ENCODE measurements at places on chromosomes 13 and 19.
A peak's percentile ranks its signal among the peaks of the same experiment; 100 is the strongest.

DNA sequence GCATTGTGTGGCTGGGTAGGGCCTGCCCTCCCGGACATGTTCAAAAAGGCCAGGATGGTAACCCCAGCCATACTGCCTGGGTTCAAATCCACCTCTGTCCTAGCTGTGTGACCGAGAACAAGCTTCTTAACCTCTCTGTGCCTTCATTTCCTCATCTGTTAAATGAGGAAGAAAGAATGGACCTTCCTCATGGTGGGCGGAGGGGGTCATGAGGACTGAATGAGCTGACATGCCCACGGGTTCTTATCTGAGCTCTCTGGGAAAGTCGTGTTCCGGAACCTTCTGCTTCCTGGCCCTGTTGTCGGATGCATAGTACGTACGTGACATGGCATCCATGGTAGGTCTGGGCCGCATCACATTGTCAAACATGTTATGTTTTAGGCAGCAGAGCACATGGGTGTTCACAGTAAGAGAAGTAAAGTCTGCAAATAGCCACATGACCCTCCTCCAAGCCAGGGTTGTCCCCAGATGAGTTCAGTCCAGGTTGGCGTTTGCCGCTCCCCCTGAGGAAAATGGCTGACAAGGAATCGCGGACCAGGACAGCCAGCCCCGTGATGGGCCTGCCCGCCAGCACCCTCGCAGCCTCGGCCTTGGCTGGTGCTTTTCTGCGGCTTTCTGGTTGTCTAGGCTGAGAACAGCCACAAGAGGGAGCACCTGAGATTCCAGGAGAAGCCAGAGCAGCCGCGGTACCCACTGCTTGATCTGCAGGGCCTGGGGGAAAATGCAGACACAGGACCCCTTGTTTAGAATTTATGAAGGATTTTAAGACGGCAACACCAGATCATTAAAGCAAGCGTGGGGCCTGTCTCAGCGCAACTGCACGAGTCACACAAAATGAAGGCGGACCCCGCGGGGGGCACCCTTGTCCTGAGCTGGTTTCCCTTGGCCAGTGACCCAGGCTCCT, 2.4 kb upstream of the NTN5 start:
- peak; percentile 91 for DNase-seq

DNA sequence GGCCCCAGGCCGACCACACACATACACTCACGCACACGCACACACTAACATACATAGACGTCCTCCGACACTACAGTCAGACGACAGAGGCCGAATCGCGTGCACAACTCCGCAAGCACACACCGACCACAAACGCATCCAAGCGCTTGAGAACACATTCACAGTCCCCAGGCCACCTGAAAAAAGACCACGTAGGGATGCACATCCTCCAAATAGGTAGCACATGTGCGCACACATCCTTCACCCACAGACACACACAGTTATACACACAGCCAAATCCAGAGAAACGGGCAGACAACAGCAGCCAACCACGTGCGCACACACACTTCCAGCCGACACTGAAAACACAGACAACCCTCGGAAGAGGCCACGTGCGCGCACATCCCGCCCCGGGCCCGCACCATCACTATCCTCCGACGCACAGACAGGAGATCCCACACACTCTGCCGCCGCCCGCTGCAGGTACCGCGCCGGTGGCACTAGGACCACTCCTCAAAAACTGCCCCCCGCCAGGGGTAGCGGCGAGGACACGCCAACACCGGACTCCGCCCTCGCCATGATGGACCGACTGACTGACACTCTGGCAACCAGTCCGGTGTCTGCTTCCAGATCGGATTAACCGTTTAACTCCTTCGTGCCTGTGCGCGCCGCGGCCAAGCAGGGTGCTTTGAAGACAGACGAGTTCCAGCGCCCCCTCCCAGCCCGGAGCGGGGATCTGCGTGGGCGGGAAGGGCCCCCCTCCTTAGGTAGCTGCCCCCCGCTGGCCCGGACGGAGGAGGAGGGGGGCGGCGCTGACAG, 493 bp upstream of the PDE4A start:
- DNase-seq, result peak; percentile 96

- DNase-seq, result no peak
Measured at GRCh38 chr13:75123428-75123827, 358.5 kb downstream of the TBC1D4 start.

DNA sequence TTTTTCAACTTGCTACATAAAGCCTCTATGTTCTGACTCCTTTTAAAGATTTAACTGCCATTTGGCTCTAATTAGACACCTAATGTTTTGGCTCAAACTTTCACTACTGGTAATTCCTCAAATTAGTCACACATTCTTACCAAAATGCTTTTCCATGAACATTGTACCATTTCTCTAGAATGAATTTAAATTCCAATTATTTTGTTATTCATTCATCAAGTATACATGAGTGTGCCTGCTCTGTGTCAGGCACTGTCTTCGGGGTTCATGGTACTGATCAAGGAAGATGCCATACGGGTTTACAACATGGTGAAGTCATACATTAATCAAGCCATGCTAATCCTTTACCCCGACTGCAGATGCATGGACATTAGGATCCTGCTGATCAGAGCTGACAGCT, 69.1 kb upstream of the POSTN start:
- DNase-seq, result no peak

DNA sequence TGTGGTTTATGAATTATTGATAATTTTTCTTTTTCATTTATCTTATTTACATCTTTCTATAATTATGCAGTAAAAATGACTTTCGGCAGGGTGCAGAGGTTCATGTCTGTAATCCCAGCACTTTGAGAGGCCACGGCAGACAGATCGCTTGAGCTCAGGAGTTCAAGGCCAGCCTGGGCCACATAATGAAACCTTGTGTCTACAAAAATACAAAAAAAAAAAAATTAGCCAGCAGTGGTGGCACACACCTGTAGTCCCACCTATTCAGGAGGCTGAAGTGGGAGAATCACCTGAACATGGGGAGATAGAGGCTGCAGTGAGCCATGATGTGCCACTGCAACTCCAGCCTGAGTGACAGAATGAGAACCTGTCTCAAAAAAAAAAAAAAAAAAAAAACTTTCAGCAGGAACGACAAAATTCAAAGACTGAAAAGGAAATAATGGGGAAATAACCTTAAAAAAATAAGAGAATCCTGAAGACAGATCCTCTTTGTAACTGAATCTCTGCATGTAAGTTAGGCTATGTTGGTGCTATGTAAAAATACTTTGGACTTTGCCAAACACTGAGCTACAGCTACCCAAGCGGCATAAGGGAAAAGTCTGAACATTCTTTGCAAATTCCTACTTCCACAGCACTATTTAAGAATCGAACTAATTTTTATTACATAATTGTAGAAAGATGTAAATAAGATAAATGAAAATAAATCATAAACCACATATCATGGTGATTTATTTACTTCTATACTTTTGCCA, 36.7 kb upstream of the WDFY2 start:
- DNase-seq, result no peak

GRCh38 chr19:3285647-3286176, 61.3 kb downstream of the CELF5 start:
- no peak for DNase-seq

DNA sequence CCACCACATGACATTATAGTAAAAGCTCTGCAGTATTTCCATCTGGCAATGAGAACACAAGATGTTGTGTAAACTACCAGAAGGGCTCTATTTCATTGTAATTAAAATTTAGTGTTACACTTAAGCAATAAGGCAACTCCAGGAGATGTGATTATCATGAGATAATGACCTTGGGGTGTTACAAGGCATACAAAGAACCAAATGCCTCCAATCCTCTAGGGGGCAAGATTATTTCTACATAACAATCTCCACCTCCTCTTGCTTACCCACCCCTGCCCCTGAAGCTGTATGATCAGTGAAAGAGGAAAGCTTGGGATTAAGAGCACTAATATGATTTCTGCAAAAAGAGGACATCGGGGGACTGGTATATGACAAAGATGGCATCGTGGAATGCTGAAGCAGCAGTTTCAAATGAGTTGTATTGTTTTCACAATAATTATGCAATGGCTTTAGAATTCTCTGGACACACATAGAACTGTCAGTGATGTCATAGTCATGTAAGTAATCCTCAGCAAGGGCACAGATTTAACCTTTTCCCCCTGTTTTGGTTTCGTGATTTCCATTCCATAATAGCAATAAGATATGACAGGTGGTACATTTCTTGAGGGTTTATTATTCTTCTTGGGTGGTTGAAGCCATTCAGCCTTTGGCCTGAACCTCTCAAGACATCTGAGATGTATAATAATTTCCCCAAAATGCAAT, 295.3 kb downstream of the MZT1 start:
- DNase-seq, result peak; percentile 88

- no peak for DNase-seq
Measured at GRCh38 chr13:109140054-109140453, 510.6 kb downstream of the MYO16 start.

GRCh38 chr19:51905206-51905605, 389 bp upstream of the ZNF649 start:
- no peak for DNase-seq

DNA sequence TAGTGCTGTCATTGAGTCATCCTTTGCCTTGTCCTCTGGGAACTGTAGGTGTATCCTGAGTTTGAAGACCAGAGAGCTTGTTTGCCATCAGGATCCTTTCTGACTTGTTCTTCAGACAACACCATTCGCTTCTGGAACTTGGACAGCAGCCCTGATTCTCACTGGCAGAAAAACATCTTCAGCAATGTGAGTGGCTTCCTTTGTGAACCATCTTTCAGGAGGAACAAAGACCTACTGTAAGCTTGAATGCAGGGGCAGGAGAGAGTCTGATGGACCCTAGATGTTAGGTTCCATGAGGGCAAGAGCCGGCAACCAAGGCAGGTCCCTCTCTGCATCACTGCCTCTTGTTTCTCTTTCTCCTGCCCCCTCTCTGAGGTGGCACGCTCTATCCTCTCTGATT, 26.7 kb downstream of the WDR62 start:
- DNase-seq, result no peak

DNA sequence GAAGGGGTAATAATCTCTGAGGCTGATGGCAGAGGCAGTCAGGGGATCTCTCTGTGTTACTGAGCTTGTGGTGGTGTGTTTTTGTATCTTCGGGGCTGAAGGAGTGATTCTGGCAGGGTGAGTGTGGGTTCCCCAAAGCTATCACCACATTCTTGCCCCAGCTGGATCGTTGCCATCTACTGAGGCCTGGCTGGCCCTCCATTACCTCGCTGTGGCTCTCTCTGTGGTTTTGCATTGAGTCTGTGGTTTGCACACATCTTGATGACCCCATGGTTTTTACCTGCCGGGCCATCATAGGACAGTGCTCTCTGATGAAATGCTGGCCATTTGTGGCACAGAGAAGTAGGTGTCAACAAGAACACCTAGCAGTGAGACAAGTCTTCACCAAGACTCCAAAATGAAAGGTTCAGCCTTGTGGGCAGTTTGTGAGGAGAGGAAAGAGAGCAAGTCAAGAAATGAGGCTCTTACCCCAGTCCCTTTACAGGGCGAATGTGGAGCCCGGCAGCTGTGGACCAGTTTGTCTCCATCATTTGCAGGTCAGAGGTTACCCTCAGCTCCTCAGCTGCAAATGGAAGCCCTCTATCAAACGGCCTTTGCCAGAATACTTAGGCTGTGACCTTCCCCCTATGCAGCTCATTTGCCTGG, 69.0 kb upstream of the NPAS1 start:
- no peak for DNase-seq

- DNase-seq, result no peak
Measured at GRCh38 chr19:6045108-6045507, 65.2 kb downstream of the RFX2 start.

GRCh38 chr13:93740334-93740733, 513.7 kb downstream of the GPC6 start:
- DNase-seq, result no peak

DNA sequence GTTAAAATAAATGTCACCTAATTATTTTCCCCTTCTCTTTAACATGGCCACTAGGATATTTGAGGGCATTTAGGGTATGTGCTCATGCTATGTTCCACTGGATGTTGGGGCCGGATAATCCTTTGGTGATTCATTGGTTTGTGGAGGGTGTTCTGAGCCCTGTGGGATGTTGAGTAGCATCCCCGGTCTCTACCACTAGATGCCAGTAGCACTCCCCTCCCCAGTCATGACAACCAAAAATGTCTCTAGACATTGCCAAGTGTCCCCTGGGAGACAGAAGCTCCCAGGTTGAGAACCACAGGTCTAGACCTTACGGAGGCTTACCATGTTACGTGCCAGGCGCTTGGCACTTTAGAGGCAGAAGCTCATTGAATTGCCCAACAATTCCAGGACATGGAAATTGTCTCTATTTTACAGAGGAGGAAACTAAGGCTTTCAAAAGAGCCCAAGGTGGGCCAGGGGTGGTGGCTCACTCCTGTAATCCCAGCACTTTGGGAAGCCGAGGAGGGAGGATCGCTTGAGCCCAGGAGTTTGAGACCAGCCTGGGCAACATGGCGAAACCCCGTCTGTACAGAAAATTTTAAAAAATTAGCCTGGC, 14.1 kb downstream of the SHANK1 start:
- DNase-seq, result peak; percentile 70

- no peak for DNase-seq
Measured at GRCh38 chr13:25042151-25042865, 53.6 kb upstream of the PABPC3 start.

GRCh38 chr13:107832500-107833100, 382.7 kb downstream of the LIG4 start:
- DNase-seq, result no peak

- DNase-seq, result no peak
Measured at GRCh38 chr19:49335071-49335783, at the start of gene CD37. CD37 (plus strand) TSS chr19:49335406; CDS start chr19:49335541, 135 bp downstream.

- no peak for DNase-seq
Measured at GRCh38 chr13:40662866-40663265, 3.6 kb downstream of the FOXO1 start.

DNA sequence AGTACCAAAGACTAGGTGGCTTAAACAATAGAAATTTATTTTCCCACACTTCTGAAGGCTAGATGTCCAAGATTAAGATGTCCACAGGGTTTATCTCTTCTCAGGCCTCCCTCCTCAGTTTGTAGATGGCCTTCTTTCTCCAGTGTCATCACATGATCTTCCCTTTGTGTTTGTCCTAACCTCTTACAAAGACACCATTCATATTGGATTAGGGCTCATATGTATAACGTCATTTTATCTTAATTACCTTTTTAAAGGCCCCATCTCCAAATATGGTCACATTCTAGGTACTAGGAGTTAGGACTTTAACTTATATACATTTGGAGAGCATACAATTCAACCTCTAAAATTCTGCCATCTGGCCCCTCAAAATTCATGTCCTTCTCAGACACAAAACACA, 34.3 kb downstream of the N4BP2L2 start:
- peak; percentile 52 for DNase-seq

- DNase-seq, result peak; percentile 26
Measured at GRCh38 chr19:35592226-35592625, 6.3 kb downstream of the PMIS2 start.

GRCh38 chr19:16627193-16627927, 644 bp downstream of the MED26 start:
- peak; percentile 26 for DNase-seq
